ENCODE measurements at places on chromosomes 5 and 9.

DNA sequence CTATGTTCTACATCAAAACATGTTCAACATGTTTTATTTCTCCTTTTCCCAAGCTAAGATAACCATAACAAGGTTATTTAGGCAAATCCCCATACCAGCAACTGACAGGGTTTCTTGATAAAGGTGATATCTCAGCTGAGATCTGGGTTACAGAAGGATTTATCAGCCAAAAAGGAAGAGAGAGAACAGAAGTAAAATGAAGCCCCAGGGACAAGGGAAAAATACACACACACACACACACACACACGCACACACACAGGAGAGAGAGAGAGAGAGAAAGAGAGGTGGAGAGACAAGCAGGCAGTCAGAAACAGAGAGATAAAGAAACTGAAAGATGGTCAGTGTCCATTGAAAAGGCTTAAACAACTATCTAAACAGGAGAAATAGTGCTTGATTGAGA, 19.7 kb upstream of the MLLT3 start:
- DNase-seq = no peak

GRCh38 chr5:154783774-154784460, 28.7 kb downstream of the LARP1 start:
- DNase-seq = no peak

- DNase-seq = no peak
Measured at GRCh38 chr5:159050316-159051143, 49.2 kb downstream of the EBF1 start.

- peak; percentile 46 for DNase-seq
Measured at GRCh38 chr5:149381986-149382338, 2.9 kb upstream of the IL17B start.

GRCh38 chr9:136541179-136541578, 4.7 kb downstream of the NOTCH1 start:
- no peak for DNase-seq

- DNase-seq = no peak
Measured at GRCh38 chr5:144166696-144167095, 3.8 kb downstream of the YIPF5 start.

- no peak for DNase-seq
Measured at GRCh38 chr9:92359394-92359995, 33.7 kb downstream of the CENPP start.

- DNase-seq = no peak
Measured at GRCh38 chr5:179225387-179225786, 119.9 kb downstream of the ADAMTS2 start.

DNA sequence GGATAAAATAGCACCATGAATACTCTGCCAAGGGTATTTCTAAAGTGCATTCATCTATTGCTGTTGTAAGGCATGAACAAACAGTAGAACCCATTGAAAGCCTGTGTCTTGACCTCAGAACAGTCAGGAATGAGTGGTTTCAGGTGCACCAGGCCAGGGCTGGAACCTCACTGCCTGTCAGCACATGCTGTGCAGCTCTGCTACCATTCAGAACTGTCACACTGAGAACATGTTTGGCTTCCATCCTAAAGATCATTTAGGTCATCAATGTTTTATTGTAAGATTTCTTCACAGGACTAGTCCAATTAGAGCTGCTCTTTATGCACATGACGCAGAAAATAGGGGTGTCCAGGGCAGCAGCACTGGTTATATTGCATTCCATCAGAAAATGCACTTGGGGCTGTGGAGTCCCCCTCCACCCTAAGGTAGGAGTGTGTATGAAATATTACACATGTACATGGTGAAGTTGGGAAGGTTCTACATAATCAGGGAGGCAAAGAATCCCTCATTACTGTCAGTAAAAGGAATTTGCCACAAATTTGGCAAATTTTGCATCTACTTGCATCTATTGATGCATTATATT, 408.0 kb downstream of the CTNND2 start:
- DNase-seq = no peak

- DNase-seq = no peak
Measured at GRCh38 chr5:158285698-158286097, 426.8 kb upstream of the CLINT1 start.

GRCh38 chr5:77356740-77357139, 135.4 kb downstream of the WDR41 start:
- DNase-seq = no peak

DNA sequence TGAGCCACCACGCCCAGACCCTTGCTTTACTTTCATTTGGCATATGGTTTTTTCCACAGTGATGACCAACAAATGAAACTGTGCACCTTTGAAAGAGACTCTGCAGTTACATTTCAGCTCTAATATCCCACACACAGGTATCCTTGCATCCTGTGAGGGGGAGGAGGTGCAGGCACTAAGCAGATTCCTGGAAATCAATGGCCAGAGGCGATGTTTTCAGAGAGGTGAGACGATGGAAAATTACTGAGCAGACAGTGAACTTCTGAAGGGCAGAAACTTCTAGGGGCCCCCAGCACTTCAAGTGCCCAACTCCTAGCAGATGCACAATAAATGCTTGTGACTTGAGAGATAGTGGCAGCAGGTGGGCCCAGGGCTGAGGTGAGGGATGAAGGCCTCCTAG, 29.8 kb upstream of the GNE start:
- no peak for DNase-seq

DNA sequence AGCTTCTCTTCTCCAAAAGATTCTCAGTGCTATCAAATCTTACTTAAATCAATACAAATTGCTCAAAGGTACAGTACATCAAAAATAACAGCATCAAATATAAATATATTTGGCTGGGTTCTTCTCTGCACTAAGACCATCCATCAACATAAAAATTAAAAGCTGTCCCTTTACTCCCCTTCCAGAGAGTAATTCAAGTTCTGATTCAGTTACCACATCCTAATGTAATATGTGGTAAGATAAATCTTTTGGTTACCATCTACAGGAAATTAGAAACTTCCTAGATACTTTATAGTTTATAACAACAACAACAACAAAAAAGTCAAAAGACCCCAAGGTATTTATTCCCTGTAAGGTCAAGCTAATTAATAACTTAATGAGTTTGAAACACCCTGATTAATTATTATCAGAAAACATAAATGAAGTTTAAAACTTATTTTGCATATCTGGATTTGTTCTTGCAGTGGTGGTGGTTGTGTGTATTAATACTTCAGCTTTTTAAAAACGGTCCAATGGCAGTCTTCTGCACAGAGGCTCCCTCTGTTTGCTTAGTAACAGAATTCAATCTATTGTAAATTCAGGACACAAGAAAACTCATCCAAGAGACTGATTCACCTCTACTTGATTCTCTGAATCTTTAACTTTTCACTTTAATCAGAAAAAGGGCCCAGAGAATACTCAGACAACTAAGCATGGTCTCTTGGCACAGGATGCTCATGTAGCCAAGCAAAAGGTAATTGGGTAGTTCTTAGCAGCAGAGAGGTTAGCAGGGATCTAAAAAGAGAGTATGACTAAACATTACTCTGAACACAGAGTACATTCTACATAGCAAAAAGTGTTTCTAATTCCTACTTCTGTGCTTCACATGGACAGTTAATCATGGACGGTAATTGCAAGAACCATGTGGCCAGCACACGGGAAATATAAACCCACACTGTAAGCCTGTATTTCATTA, 20.1 kb downstream of the DIAPH1 start:
- DNase-seq = no peak

- peak; percentile 53 for DNase-seq
Measured at GRCh38 chr9:28120184-28120583, 546.9 kb upstream of the C9orf72 start.

- no peak for DNase-seq
Measured at GRCh38 chr9:109908459-109909390, 128.7 kb downstream of the PALM2AKAP2 start.
